HFF-Myc (cell line): ENCODE measurements at places on chromosomes 2 and 18.

- DNase-seq, result no peak
These were observed 103.6 kb upstream of the WDR75 start for GRCh38 chr2:189337656-189338055.

DNA sequence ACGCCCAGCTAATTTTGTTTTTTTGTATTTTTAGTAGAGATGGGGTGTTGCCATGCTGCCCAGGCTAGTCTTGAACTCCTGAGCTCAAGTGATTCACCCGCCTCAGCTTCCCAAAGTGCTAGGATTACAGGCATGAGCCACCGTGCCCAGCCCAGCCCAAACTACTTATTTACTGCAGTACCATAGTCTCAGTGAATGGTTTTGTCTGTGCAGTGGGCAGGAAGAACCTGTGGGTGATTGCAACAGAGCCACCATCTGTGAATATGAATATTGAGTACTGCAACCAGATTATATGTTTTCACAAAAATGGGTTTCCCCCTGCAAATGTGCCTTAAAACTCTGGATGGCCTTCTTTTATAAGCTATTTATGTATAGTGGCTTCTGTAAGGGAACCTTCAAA lies 9.1 kb downstream of the MPPE1 start:
- DNase-seq, result no peak

DNA sequence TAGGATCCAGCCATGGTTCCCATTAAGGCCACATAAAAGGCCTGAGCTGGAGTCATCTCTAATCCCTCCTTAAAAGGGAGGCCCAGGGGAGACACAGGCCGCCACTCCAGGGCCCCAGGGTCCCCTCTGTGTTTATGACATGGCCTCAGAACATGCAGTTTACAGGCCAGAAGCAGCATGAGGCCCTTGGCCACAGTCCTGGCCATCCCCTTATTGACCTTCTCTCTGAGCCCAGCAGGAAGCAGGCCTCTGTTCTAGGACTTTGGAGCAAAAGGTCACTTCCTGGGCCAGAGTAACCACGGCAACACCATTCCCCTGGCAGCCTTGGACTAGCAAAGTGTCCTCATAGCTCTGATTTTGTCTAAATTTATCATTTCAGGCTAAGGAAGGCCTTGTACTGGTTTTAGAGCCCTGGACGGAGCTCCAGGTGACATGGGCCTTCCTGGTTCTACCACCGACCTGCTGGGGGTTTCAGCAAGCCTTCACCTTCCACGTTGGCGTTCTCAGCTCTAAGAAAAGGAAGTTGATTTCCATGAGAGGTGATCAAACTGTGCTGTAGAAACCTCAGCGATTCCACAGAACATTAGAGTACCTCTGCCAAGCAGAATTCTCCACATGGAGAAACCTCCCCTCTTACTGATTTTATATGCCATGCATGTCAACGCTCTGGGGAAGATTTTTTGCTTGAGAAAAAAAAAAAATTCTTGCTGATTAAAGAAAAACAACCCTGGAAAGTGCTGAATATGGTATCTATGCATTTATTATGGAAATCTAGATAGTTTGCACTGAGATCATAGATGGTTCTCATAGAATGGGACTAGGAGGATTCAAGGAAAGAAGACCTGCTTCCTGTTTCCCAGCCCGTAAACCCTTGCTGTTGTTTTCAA lies 53.7 kb downstream of the HS1BP3 start:
- DNase-seq, result no peak

- DNase-seq, result no peak
These were observed 137.8 kb upstream of the SKOR2 start for GRCh38 chr18:47389210-47389609.

GRCh38 chr18:57975805-57976204 lies 68.2 kb upstream of the NEDD4L start:
- DNase-seq, result no peak
